ENCODE measurements at places on chromosomes 1 and 21.
A peak's percentile ranks its signal among the peaks of the same experiment; 100 is the strongest.

DNA sequence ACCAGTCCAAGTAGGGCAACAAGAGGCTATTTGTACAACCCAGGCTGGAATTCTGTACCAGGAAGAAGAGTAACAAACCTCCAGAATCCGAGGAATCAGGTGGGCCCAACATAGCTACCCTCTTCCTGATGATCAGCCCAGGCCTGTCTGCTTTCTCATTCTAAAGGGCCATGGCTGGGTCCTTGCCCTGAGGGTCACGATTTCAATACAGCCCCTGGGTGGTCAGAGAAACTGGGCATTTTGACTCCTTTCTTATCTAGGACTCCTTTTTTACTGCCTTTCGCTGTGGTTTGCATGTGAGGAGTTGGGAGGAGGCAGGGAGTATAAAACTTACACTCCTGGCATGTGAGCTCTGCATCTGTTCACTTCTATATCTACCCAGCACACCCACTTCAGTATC is 164.9 kb upstream of the COA6 start:
- no peak for DNase-seq

DNA sequence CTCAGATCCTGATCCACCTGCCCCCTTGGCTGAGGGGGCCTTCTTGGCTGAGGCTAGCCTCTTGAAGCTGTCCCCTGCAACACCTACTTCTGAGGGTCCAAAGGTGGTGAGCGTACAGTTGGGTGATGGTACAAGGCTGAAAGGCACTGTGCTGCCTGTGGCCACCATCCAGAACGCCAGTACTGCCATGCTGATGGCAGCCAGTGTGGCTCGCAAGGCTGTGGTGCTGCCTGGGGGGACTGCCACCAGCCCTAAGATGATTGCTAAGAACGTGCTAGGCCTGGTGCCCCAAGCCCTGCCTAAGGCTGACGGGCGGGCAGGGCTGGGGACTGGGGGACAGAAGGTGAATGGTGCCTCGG is 5.2 kb downstream of the ZNF687 start:
- no peak for DNase-seq

DNA sequence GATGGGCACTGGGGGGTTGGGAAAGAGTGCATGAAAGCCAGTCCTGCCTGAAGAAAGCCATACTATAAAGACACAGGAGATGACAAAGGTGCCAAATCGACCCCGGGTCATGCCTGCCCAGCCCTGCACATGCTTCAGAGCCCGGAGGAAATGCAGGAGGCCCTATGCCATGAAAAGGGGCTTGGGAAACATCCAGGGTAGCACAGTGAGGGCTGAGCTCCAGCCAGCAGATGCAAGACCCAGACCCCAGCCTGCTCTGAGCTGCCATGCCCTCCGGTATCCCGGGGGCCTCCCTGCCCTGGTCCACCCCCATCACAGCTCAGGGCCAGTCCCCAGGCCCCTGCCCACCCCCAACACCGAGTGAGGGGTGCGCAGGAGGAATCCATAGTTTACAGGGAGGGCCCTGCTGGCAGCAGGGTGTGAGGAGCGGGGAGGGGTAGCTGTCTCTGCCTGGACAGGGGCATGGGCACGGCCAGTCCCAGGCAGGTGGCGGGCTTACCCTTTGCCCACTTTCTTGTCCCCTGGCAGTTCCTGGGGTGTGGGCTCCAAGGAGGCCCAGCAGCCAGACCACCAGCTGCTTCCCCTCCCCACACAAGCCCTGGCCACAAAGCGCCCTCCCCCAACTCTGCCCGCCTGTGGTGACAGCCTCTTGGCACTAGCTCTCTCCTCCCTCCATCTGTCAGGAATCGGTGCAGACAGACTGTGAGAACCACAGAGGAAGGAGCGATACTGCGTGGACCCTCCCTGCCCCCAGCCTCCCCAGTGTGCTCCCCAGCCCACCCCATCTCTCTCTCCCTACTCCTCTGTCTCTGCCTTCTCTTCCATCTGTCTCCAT is 16.8 kb downstream of the LRP8 start:
- no peak for DNase-seq

DNA sequence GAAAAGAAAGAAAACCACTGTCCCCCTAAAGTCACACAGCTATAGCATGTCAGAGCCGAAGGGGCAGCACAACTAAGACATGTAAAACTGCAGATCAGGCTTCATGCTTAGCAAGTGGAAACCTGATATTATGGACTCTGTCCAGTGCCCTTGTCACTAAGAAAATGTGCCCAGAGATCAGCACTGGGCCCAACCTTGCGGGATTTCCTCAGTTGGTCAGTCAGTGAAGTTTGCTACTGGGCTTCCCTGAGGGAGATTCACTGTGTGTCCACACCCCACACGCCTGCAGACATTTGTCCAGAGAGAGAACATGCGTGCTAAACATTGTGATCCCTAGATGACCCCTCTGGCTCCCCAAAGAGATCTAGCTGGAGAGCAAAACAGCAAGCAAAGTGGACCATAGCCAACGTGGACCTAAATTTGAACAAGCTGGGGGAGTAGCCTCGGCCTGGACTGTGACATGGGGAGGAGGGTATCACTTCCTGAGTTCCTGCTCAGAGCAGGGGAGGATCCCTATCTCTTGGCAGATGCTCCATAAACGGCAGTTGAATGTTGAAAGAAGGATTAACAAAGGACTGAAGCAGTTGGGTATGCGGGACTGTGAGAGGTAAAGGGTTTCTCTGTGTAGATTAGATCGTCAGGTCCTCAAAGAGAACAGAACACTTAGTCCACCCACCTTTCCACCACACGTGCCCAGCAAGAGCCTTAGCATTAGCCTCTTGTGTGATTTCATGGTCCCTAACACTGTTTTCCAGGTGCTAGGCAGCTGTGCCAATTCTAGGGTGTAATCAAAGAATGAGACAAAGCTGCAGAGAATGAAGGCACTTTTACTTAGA is 53.6 kb downstream of the GLUL start:
- no peak for DNase-seq

DNA sequence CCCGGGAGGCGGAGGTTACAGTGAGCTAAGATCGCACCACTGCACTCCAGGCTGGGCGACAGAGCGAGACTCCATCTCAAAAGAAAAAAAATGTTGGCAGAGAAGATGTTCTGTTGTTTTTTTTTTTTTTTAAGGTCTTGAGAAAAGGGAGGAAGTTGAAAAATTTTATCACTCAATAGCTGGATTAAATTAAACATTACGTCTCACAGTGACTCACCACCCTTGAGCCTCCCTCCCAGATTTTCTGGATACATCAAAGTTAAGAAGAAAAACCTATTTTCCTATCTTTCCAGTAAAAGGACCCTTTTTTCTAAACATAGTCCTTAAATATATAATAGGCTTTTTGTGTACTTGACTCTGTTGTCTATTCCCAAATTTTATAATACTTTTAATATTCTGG is 35.5 kb downstream of the IFNAR1 start:
- no peak for DNase-seq

GRCh38 chr1:156200044-156200443 is 6.1 kb downstream of the SLC25A44 start:
- no peak for DNase-seq

DNA sequence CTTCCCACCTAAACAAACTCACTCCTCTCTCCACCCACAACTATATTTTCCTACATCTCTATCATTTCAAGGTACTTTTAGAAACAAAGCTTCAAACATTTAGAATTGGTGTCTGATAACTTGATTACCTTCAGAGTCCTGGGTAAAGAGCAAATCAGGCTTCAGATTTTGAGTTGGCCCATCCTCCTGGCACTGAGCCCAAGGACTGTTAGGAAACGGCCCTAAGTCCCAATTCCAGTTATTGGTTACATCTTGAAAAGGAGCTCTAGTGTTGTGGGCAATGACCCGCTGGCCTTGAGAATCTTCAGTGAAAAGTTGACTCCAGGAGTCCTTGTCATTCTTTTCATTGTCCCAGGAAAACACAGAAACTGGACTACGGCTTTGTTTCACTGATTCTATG is 15.1 kb downstream of the MTFR1L start:
- no peak for DNase-seq

GRCh38 chr21:18646116-18646515 is 242.5 kb upstream of the TMPRSS15 start:
- DNase-seq, result no peak

DNA sequence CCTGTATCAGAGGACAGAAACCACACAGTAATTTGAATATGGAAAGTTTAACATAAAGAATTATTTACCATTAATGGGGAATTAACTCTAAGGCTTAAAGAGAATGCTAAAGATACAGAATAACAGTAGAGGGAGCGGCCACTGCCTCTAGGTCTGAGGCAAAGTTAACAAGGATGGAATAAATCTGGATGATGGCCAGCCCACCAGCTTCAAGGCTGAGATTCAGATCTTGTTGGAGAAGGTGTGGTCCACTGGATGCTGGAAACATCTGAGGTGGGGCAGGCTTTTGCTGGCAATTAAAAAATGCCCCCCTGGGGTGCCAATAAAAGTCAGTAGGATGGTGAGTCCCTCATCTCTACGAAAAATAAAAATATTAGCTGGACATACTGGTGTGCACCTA is 29.4 kb downstream of the ZMYM4 start:
- DNase-seq, result no peak

- DNase-seq, result no peak
Measured at GRCh38 chr21:21463456-21463855, 465.2 kb downstream of the NCAM2 start.

DNA sequence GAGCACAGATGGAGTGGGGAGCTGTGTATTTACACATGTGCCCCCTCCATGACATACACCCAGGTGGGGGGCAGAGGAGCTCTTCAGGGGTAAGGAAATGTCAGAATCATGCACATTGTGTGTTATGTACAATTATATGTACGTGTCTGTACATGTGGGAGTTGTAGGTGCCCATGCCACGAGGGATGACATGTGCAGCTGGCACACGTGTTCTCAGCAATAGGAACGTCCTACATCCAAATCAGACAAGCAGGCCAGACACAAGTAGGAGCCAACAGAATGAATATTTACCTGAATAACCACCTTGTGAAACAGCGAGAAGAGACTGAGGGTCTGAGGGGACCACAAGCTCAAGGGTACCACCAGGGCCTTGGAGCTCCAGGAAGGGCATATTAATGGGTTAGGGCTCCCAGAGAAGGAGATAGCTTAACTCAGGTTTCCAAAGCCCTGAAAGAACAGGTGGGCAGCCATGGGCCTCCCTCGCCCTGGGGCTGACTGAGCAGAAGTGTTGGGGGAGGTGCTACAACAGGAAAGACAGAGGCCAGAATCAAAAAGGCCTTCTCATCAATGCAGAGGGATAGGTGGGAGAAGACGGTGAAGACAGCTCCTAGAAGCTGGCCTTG is 3.2 kb downstream of the COL16A1 start:
- DNase-seq, result no peak

GRCh38 chr1:115515270-115515669 is 126.5 kb upstream of the VANGL1 start:
- no peak for DNase-seq

- DNase-seq, result no peak
Measured at GRCh38 chr1:185397183-185397582, 80.1 kb upstream of the IVNS1ABP start.

GRCh38 chr1:183622884-183623785 is 12.4 kb downstream of the ARPC5 start:
- DNase-seq, result peak; percentile 48

DNA sequence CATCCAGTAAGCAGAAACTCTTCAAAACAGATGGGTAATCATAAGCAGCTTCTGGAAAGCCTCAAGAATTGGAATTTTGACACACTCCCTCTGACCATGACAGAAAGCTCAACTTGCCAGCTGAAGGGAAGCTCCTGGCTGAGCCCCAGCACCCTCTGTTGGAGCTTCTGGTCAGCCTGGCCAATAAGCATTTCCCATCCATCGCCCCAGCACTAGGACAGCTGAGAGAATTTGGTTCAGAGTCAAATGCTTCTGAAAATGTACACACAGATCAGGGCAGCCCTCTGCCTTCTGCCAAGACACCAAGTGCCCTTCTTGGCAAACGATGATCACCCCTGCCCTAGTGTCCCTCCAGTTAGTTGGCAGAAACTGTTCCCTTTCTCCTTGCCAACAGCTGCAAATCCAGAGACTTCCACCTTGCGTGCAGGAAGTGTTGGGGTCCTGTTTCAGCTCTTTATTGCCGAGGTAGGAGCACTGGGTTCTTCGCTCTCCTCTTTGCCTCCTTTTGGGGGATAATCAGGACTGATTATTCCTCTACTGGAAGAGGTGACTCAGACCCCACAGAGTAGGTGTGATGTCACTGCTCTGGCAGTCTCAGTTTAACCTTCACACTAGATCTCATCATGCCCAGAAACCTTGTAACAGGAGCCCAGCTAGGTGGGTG is 11.9 kb downstream of the PIGV start:
- no peak for DNase-seq
